OCI-M1 (cell line): ENCODE measurements at places on chromosomes 3 and 15.

- no peak for DNase-seq
These were observed 43.9 kb upstream of the BHLHE40 start for GRCh38 chr3:4935347-4935746.

GRCh38 chr3:195863121-195864061 lies 45.0 kb downstream of the TNK2 start:
- DNase-seq: peak; percentile 84

DNA sequence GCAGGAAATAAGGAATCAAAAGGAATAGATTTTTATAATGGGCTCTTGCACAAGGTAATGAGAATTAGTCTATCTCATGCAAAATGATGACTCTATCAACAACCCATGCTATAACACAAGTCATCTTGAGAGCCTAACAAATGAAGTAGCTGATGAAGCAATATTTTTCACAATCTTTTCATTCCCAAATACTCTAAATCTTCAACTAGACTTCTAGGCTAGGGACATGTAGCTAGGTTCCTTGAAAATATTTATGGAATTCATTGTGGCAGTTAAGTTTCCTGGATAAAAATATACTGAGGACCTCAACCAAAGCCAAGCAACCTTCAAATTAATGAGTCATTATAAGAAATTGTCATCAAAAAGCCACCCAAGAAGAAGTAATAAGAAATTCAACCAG lies 55.4 kb downstream of the DCBLD2 start:
- no peak for DNase-seq

GRCh38 chr15:75653347-75653913 lies 5.7 kb downstream of the SNX33 start:
- no peak for DNase-seq

DNA sequence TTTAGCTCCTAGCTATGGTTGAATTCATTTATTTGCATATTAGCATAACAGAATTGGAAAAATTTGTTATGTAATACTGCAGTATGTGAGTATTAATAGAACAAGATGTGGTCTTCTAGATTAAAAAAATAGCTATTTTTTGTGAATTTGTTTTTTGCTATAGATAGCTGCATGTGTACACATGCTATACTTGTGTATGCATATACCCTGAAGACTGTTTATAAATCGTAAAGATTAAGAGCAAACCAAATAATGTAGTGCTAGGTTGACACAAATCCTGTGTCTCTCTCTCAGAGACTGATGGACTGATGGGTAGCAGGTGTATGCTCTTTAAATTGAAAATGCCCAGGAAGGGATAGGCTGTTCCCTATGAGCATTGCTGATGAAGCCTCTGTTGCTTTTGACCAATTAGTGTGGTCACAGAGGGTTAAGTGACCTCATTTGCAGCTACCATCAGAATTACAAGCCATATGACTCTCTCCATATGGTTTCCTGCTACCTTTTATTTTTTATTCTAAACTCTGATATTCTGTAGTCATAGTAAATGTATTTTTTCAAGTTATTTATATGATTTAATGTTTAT lies 9.0 kb downstream of the PLCL2 start:
- no peak for DNase-seq

DNA sequence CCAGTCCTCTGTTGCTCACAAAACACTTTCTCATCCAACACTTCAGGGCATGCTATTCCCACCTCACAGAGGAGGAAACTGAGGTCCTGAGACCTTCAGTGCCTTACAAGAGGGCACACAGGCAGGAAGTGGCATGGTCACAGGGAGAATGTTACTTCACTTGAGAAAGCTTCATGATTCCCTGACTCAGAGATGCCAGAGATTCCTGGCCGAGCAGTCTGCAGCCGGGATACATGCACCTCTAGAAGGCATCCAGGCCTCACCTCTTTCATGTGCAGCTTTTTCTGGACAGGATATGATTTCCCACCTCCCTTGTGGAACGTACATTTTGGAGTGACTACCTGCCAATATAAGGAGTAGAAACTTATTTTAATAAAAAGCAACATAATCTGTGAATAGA lies 2.8 kb upstream of the SST start:
- no peak for DNase-seq

DNA sequence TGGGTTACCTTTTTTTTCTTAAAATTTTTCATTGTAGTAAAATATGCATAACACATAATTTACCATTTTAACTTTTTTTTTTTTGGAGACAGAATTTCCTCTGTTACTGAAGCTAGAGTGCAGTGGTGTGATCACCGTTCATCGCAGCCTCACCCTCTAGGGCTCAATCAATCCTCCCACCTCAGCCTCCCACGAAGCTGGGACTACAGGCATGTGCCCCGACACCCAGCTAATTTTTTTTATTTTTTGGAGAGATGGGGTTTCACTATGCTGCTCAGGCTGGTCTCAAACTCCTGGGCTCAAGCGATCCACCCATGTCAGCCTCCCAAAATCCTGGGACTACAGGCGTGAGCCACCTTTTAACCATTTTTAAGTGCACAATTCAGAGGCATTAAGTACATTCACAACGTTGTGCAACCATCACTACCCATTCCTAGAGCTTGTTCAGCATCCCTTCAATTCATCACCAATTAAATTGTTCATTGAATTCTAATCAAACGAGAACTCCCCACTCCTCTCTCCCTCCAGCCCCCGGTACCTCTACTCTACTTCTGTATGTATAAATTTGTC lies 44.6 kb downstream of the BHLHE40 start:
- no peak for DNase-seq

DNA sequence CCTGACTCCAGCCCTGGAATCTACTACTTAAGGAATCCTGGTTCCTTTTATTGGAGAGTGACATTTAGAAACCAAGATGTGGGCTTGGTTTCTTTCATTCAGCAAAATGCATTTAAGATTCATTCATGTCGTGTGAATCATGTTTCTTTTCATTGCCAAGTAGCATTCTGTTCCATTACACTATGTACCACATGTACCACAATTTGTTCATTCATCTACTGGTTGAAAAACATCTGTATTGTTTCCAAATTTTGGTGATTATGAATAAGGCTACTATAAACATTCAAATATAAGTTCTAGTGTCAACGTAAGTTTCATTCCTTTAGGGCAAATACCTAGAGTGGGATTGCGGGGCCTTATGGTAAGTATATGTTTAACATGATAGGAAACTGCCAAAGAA lies 264.2 kb downstream of the VPS13C start:
- no peak for DNase-seq

GRCh38 chr3:119205209-119205608 lies 31.8 kb downstream of the UPK1B start:
- no peak for DNase-seq

GRCh38 chr15:73744293-73744692 lies 8.9 kb downstream of the INSYN1 start:
- DNase-seq: no peak

DNA sequence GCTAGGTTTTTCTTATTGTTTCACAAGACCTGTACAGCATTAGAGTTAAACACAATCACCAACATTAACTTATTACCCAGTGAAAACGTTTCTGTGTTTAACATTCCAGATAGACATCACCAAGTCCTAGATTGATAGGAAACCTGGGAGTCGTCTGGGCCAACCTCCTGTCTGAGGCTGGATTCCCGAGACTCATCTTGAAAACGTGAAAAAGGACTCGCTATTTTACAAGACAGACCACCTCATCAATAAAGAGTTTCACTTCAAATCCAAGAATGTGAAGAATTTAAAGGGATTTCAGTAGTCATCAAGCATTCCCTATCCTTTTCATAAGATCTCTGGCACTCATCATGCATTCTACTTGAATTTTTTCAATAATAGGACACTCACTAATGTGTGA lies 626.6 kb downstream of the MCTP2 start:
- no peak for DNase-seq

- no peak for DNase-seq
These were observed 23.1 kb downstream of the CD47 start for GRCh38 chr3:108067768-108068167.

DNA sequence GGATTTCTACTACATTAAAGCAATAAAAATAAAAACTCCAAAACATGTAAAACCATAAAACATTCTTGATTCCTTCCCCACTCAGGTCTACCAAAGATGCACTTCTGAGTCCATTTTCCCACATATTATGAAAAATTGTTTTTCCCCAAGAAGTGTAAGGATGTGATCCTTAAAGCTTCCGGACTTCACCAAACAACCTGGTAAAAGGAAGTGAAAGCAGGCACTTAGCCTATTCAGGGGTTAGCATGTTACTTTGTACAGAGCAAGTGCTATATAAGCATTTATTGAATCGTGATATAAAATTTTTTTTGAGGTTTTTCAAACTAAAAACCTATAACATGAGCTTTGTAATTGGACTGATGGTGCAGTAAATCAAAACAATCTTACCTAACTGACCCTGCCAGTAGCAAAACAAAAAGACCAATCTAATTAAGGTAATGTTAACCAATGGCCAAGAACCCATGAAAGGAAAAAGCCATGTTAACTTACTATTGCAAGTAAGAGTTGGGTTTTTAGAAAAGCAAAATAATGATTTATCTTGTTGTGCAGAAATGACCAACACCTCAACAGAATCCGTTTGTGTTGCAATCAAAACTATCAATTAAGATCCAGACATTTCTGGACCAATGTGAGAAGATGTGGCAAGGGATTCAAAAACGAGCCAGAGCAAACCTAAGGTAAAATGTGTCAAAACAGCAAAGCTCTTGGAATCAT lies 1.8 kb downstream of the SETD2 start:
- DNase-seq: no peak
